ENCODE measurements at places on chromosomes 13 and 19.

- DNase-seq: no peak
Measured at GRCh38 chr19:55229789-55230182, 1.2 kb upstream of the TMEM86B start.

DNA sequence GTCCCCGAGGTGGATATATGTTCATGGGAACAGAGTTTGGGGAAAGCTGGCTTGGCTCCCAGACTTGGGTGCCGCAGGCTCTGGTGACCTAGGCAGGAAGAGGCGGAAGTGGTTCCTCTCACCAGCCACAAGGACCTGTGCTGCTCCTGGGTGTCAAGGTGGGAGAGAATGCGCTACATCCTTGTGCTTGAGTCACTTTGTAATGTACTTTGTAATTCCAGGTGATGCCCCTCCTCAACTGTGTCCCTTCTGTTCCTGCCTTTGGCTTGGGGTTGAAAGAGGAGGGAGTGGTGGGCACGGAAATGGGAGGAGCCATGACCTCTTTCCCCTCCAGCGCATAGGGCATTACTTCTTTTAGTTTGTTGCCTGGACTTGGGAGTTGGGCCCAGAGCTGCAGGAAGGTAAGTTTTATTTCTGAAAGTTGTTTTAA is 10.9 kb downstream of the GARRE1 start:
- DNase-seq: peak; percentile 73

GRCh38 chr19:49132974-49133609 is 13.7 kb downstream of the PPFIA3 start:
- peak; percentile 87 for DNase-seq

- no peak for DNase-seq
Measured at GRCh38 chr19:5307655-5308054, 33.0 kb downstream of the PTPRS start.

DNA sequence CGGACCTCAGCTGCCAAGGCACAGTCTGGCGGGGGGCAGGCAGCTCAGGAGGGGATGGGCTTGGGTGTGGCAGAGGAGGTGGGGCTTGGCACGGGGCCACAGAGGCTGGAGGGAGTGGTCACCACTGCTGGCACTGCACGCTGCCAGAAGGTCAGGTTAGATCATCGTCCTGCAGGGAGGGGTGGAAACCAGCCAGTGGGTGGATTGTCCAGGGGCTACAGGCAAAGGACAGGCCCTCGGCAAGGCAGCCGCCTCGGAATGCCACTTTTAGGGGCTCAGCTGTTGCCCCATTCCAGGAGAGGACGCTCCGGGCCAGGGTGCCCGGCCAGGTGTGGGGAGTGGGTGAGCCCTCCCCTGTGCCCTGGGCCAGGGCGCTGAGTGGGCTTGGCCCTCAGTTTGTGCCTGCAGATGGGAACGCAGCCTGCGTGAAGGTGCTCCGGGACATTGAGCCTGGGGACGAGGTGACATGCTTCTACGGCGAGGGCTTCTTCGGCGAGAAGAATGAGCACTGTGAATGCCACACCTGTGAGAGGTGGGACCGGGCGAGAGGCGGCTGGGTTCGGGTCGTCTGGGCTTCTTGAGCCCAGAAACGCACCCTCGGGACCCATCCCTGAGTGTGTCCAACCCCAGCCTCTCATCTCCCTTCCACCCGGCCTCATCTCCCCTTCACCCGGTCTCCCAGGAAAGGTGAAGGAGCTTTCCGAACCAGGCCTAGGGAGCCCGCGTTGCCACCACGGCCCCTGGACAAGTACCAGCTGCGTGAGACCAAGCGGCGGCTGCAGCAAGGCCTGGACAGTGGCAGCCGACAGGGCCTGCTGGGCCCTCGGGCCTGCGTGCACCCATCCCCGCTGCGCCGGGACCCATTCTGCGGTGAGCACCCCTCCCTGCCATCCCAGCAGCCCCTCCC is 6.4 kb downstream of the KMT5C start:
- DNase-seq: no peak

GRCh38 chr13:74708629-74709028 is 574.4 kb upstream of the KLF12 start:
- no peak for DNase-seq

All from H9 (cell line).